NCI-H187 (cell line): ENCODE measurements at places on chromosomes 11 and 22.

DNA sequence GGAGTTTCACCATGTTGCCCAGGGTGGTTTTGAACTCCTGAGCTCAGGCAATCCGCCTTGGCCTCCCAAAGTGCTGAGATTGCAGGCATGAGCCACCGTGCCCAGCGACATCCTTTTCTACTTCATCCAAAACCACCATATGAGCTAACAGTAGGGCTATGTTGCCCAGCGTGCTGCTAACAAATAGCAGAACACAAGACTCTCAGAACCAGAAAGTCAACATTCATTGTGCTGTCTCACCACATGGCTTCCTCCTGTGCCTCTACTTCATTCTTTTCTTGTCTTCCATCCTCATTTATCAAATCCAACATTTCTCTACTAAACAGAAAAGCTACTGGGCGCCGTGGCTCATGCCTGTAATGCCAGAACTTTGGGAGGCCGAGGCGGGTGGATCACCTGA, 12.0 kb upstream of the DENND5A start:
- DNase-seq = no peak

GRCh38 chr22:39773976-39774539, 119.5 kb downstream of the ENTHD1 start:
- DNase-seq = no peak

DNA sequence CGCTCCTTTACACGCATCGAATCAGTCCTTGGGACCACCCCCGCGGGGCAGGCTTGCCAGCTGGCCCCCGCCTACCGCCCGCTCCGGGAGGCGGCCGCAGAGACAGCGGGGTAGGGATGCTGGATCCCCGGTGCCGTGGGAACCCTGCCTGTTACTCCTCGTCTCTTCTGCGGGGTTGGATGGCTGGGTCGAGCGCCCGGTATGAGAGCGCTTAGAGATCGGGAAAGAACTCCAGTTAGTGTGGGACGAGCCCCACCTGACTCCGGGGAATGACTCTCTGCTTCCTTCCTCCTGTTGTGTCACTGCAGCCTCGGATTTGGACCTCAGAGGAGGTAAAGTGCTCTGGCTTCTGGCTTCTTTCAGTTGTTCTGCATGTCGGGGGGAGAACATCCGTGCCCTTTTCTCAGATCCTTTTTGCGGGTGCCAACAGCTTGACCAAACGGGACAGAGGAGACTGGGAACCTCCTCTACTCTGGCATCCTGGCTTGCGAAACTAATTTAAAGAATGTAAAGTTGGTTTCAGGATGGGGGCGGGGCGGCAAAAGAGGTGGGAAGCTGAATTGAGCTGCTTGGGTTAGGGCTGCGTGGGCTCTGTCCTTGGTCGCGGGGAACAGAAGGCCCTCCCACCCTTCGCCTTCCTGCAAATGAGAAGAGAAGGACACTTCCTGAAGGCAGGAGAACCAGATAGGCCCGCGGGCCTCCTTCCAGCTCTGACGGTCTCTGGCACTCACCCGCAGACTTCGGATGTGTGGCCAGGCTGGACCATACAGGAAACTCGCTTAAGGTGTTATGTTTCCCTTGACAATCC, 938 bp downstream of the LAYN start:
- no peak for DNase-seq

DNA sequence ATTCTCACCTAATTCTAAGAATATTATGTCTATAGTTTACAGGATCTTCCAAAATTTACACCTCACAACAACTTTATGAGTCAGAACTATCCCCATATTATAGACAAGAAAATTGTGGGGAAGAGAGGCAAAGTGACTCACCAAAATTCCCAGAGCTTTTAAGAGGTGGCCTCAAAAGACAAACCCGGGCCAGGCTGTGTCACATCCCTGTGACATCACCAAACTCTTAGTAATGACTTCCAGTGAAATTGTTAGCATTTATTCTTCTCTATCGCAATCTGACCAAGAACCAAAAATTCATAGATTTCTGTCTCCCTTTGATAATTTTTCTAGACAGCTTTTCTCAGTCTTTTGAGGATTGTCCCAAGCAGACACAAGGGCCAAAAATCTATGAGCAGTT, 134.3 kb downstream of the SNX19 start:
- DNase-seq = no peak

GRCh38 chr11:131979364-131979763, 608.9 kb downstream of the NTM start:
- DNase-seq = no peak

DNA sequence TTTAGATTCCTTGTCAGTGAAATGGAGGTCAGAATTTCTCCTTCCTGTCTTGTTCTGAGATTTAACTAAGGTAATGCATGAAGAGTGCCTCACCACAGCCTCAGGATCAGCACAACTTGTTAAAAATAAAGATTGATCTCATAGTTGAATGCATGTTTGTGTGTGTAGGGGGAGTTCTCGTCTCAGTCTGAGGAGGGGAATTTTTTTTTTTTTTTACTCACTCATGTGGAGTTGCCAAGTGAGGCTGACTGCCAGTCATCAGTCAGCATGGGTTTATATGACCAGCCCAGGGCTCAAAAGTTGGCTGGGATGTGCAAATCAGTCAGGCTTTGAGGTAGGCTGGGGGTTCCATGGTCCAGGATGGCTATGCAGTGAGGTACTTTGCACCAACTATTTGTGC, 113.2 kb downstream of the FANCF start:
- DNase-seq = no peak

GRCh38 chr11:78653294-78653909, 78.7 kb upstream of the NARS2 start:
- no peak for DNase-seq

- no peak for DNase-seq
These were observed 503.7 kb downstream of the NTM start for GRCh38 chr11:131874070-131874469.

GRCh38 chr22:46428602-46429324, 93.2 kb downstream of the TRMU start:
- no peak for DNase-seq

DNA sequence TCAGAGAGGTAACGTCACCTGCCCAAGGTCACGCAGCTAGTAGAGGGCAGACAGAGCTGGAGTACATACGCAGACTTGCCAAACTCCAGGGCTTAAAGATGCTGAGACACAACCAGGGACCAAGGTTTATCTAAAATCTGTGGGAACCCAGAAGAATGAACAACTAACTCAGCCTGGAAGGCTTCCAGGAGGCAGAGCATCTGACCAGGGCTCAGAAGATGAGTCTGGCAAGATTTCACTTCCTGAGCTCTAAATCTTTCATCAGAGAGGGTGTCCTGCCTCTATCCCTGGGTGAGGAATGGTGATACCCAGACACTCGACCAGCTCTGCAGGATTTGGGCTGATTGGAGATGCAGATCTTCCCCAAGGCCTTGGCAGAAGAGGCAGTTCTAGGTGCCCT, 9.1 kb downstream of the GAL3ST1 start:
- DNase-seq = no peak

GRCh38 chr22:47130883-47131631, 368.6 kb downstream of the TBC1D22A start:
- no peak for DNase-seq

GRCh38 chr11:2374456-2375201, 2.5 kb upstream of the CD81 start:
- no peak for DNase-seq

DNA sequence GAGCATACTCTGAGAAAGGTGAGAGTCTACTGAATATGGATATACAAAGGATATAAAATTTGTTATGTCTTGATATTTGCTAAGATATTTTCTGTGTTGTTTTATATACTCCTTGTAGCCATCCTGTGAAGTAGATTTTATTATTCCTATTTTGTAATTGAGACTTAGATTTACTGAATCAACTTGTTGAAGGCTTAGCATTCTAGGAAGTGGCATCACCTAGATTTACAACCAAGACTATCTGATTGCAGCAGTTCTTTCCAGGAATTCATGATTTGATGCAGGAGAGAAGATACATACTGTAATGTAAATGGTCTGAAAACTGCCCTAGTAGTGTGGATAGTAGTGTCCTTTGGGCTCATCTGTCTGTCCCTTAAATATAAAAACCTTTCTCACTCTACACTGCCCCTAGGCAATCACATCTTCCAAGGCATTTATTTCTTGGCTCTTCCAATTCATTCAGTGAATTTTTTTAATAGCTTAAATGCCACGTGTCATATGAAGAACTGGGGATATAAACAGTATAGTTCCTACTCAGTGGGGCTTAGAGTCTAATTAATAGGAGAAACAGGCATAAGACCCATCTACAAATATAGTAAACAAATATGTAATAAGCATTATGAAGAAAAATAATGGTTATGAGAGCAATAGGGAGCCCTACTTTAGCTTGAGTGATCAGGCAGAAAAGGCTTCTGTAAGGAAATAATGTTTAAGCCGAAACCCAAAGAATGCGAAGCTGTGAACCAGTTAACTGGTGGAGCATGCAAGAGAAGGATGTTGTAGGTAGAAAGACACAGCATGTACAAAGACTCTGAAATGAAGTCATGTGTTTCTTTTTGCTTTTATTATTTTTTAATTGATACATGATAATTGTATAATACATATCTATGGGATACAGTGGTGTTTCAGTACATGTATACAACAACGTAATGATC, 13.6 kb downstream of the IPO7 start:
- no peak for DNase-seq

GRCh38 chr11:116918925-116919655, 81.7 kb upstream of the APOA1 start:
- no peak for DNase-seq

DNA sequence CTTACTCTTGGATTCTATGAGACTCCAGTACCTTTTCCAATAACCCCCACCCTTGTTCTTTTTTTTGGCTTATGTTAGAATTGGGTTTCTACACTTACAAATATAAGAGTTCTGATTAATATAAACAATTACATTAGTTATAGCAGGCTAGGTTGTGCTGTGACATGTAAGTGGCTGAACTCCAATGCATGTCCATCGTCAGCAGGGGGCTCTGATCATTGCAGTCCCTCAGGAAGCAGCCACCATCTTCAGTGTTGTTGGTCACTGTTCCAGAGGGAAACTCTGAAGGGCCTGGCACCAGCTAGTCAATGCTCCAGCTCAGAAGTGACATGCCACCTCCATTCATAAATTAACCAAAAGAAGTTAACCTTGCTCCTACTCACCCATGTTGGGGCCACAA, 5.6 kb downstream of the LIPT2 start:
- no peak for DNase-seq

DNA sequence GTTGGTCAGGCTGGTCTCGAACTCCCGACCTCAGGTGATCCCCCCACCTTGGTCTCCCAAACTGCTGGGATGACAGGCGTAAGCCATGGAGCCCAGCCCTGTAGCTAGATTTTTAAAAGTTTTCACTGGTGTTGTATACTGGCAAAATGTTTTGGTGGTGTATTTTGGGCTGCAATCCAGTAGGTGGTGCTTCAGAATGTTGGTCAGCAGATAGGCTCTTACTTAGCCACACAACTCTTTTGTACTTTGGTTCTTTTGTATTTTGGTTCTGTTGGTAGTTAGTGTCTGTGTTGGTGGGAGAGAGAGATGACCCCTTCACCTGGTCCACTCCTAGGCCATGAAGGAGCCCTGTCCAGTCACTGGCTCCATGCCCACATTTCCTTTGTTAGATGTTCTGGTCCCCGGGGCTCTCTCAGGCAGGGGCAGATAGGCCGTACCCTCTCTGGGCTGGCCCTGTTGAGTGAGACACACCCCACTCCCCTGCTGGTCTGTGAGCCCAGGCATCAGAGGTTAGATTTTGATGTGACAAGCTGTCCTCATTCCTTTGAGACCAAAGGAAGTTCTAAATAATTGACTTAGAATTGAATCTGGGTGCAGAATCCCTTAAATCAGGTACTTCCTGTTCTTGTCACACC, 123.8 kb downstream of the DDX10 start:
- DNase-seq = no peak

- DNase-seq = no peak
These were observed 38.3 kb downstream of the PLEKHA7 start for GRCh38 chr11:16975906-16976305.

GRCh38 chr11:2825889-2826678, 59.5 kb downstream of the CDKN1C start:
- no peak for DNase-seq

DNA sequence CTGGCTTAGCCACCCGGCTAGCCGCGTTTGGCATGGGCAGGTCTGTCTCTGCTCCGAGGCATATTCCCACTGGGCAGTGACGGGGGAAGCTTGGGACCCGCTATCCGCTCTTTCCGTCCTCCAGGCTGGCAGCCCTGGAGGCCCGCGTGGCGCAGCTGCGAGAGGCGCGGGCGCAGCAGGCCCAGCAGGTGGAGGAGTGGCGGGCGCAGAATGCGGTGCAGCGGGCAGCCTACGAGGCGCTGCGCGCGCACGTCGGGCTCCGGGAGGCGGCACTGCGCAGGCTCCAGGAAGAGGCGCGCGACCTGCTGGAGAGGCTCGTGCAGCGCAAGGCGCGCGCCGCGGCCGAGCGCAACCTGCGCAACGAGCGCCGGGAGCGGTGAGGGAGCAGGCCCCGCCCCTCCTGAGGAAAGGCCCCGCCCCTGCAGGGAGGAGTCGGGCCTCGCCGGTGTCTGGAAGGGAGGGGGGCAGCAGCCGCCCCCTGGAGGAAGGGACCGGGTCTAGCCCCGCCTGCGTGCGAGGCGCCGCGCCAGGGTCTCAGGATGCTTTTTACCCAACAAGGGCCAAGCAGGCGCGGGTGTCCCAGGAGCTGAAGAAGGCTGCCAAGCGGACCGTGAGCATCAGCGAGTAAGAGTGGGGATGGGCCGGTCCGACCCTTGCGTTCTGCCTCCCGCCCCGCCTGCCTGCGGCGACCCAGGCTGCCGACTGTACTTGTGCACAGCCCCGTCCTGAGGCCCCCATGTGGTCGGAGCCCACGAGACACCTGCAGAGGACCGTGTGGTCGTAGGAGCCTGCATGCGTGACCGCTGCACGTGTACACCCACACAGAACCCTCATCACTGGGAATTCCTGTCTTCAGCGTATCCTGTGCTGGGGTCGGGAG, 7.9 kb downstream of the ATG16L2 start:
- DNase-seq = peak; percentile 89

GRCh38 chr22:41469218-41469851, 418 bp downstream of the ACO2 start:
- no peak for DNase-seq

DNA sequence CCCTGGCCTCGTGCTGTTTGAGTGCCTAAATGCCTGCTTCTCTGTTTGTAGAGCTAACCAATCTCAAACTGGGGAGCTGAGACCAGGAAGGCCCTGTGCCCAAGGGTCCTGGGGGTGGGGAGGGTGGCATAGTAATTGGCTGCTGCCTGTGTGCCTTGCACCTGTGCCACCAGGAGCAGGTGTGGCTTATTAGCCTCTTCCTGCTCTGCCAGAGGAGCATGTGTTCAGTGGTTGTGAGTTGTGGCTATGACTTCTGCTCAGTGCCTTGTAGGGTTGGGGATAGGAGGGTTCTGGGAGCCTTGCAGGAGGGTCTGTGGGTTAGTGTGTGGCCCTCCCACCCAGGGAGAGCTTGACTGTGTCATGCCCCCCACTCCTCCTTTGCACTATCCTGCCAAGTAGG, 109.2 kb downstream of the ZBTB16 start:
- DNase-seq = no peak
